ENCODE measurements at places on chromosomes 4 and X.

GRCh38 chr4:73743795-73744194, 3.4 kb downstream of the CXCL8 start:
- DNase-seq = no peak

GRCh38 chr4:4721636-4722035, 137.8 kb upstream of the MSX1 start:
- DNase-seq = no peak

GRCh38 chrX:13074297-13075262, 30.2 kb upstream of the FAM9C start:
- no peak for DNase-seq

- DNase-seq = no peak
Measured at GRCh38 chrX:68692651-68693050, 45.2 kb downstream of the STARD8 start.

DNA sequence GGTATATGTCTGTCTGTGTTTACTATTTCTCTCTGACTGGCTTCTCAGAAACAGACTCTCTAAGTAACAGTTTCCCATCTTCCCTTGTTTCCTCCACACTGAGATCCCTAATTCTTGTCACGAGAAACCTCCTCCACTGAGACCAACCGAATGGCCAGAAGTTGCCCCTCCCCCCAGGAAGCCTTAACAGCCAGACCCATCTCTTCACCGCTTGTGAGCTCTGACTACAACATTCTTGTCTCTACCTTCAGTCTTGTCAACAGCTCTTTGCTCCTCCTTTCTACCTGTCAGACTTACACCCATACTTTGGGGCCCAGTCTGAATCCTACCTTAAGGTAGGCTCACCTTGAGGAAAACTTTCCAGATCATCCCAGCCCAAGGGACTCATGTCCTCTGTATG, 90.8 kb downstream of the NHSL2 start:
- DNase-seq = no peak

- no peak for DNase-seq
Measured at GRCh38 chr4:103720661-103721060, 876 bp upstream of the TACR3 start.

GRCh38 chrX:52216541-52216940, 31.9 kb downstream of the MAGED4 start:
- DNase-seq = no peak

GRCh38 chr4:86993909-86994681, 59.3 kb downstream of the AFF1 start:
- no peak for DNase-seq

DNA sequence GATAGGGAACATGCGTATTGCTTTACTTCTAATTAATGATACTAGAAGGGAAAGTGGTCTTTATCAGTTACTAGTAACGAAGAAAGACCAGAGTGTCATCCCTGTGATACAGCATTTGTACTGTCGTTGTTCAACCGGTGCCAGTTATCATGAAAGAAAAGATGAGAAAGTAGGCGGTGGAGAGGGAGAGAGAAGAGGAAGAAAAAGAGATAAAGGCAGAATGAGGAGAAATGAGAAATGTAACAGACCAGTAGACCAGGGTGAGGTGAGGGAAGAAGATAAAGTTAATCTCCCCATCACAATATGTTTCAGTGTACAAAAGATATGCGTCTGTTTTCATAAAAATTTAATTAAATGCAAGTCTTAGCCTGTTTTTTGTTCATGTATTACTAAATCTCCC, 135.2 kb upstream of the HPGD start:
- DNase-seq = no peak

DNA sequence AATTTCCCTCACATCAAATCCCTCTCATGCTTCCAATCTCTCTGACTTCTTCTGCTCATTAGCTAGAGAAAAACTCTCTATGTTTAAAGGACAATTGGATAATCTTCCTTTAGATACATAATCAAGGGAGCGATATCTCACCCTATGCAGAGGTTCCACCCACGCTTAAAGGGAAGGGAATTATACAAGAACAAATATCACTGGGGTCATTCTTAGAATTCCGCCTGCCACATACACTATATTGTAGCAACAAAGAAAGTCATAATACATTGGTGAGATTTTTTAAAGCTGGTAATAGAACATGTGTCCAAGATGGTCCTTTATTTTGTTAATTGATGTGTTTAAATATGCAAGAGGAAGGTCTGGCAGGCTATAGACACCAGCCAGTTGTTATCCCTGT, 31.5 kb downstream of the NKX6-1 start:
- DNase-seq = no peak

GRCh38 chr4:135277980-135278315, 1076.4 kb upstream of the PABPC4L start:
- DNase-seq = no peak

DNA sequence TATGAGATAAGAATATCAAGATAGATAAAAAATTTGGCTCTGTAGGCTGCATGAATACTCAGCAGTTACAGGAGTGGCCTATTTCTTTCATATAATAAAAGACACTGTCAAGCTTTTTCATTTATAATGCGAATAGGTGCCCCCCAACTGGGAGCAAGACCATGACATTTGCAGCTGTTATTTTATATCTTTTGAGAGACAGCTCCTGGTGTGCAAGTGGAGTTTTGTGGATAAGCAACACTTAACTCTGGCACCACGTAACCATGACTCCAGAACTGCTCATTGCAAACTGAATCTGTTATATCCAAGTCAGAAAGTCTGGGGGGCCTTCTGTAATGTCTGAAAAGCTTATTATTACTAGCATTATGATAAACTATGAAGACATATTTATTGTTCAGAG, 1372.4 kb downstream of the C4orf33 start:
- no peak for DNase-seq

GRCh38 chrX:12421918-12422317, 283.6 kb downstream of the FRMPD4 start:
- no peak for DNase-seq

DNA sequence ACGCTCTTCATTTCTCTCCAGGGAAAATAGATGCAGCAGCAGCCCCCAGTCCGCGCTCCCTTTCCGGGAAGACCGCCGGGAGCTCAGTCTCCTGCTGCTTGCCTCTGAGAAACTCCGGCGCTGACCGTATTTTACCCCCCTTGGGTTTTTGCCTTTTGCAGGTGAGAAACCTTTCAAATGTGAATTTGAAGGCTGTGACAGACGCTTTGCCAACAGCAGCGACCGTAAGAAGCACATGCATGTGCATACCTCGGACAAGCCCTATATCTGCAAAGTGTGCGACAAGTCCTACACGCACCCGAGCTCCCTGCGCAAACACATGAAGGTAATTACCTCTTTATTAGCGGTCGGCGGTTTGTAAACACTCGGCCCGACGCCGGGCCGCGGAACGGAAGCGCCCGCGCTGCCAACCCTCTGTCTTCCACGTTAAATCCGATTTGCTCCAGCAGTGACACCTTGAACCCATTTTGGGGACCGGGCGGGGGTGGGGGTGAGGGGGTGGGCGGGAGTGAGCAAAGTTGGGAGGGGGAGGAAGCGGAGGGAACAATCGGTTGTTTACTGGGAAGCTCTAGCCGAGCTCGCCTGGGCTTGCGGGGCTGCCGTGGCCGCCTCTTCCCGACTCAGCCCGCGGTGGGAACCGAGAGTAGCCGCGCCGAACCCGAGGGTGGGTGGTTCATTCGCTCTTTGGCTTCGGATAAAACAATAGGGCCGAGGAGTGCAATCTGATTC, 3.0 kb downstream of the ZIC3 start:
- no peak for DNase-seq

- no peak for DNase-seq
Measured at GRCh38 chr4:168682898-168683500, 186.1 kb downstream of the PALLD start.

Measured in activated CD4-positive, alpha-beta T cell treated with anti-CD3 and anti-CD28 coated beads for 4 hours (primary cell).